MV-4-11 (cell line): ENCODE measurements at places on chromosomes 16 and 17.

- no peak for DNase-seq
Measured at GRCh38 chr17:8900626-8901585, 33.4 kb upstream of the PIK3R6 start.

DNA sequence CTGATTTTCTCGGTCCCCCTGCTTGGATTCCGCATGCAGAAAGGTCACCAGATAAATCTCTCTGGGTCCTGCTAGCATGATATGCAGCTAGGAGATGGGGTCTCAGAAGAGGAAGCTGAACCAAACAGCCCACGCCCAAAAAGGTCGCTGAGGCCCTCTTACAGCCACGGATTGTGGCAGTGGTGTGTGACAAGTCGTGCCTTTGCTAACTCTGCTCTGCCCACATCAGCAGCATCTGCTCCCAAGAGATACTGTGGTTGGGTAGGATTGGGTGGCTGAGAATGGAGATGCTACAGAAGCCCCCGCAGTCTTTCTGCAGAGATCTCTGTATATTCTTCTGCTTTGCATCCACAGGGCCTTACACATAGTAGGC is 15.2 kb upstream of the SKAP1 start:
- no peak for DNase-seq

DNA sequence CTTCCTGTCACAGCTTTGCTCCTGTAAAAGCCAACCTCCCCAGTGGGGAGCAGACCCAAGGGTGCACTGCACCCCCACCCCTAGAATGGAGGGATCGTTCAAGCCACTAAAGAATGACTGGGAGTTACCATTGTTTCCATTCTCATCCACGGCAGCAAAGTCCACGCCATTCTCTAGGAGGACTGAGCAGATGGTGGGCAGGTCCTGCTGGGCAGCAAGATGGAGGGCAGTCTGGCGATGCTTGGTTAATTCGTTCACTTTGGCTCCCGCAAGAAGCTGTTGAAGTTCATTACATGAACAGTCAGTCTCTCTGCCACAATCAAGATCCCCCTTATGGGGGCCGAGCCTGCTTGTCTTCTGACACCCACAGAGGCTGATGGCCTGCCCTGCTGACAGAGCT is 30.8 kb downstream of the CYB5D2 start:
- DNase-seq, result no peak

GRCh38 chr17:67950945-67951344 is 45.3 kb downstream of the C17orf58 start:
- no peak for DNase-seq

DNA sequence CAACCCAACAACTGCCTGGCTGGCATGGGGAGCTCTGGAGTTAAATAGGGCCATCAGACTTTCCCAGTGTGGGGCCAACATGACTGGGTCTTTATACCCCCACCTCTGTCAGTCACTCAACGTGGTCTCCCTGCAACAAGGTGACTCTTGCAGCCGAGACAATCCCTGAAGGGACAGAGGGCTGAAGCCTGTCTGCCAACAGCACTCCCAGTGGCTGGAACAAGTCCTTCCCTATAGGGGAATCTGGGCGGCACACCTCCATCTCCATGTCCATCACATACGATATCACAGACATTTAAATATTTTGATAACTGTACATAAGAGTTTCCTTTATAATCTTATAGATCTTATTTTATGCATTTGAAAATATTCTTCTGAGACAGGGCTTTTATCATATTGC is 4.8 kb upstream of the MAPT start:
- no peak for DNase-seq

GRCh38 chr16:17330044-17330443 is 140.7 kb downstream of the XYLT1 start:
- no peak for DNase-seq

DNA sequence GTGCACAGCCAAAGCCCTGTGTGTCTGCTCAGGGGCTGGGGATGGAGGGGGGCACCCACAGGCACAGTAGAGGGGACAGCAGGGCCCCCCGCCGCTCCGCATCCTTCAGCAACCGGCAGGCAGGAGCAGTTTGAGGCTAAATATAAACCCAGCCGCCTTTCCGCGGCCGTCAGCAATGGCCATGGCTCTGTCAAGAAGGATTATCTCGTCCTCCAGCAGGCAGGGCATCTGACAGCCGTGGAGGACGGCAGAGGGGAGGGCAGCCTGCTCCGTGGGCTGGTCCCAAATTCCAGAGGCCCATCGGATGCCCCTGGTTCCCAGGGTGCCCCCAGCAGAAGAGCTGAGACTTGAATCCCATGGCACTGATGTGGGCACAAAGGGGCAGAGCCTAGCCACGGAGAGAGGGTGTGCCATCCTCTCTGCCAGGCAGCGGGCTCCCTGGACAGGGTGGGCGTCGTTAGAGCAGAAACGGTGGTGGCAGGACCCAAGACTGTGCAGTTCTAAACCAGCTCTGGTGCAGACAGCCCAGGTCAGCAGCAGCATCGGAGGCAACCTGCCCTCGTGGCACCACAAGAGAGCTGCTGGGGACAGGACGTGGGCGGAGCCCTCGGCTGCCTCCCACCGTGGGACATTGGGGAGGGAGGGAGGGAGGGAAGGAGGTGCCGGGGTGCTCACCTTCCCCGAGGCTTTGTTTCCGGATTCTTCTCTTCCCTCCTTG is 198.8 kb upstream of the CIBAR2 start:
- DNase-seq, result peak; percentile 20

DNA sequence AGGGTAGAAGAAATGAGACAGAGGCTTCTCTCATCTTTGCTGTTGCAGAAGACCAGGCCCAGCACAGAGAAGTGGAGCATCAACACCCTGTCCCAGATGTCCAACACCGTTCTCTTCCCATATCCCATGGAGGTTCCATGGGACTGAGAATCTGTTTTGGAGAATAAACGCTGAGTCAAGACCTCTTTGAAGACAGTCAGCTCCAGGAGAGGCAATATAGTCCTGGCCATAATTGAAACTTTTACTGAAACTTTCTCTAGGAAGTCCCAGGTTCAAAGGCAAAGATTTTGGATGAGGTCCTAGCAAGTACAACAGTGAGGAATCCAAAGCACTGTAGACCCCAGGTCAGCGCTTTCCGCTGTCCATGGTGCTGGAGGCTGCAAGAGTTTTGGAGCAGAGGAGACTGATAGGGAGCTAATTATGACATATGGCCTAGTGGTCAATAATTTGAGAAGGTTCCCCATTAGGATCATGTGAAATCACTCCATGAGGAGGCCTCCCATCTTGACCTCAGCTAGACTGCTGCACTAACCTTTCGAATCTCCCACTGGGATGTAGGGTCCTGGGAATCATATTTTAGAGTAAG is 36.0 kb downstream of the OSBPL7 start:
- peak; percentile 32 for DNase-seq

DNA sequence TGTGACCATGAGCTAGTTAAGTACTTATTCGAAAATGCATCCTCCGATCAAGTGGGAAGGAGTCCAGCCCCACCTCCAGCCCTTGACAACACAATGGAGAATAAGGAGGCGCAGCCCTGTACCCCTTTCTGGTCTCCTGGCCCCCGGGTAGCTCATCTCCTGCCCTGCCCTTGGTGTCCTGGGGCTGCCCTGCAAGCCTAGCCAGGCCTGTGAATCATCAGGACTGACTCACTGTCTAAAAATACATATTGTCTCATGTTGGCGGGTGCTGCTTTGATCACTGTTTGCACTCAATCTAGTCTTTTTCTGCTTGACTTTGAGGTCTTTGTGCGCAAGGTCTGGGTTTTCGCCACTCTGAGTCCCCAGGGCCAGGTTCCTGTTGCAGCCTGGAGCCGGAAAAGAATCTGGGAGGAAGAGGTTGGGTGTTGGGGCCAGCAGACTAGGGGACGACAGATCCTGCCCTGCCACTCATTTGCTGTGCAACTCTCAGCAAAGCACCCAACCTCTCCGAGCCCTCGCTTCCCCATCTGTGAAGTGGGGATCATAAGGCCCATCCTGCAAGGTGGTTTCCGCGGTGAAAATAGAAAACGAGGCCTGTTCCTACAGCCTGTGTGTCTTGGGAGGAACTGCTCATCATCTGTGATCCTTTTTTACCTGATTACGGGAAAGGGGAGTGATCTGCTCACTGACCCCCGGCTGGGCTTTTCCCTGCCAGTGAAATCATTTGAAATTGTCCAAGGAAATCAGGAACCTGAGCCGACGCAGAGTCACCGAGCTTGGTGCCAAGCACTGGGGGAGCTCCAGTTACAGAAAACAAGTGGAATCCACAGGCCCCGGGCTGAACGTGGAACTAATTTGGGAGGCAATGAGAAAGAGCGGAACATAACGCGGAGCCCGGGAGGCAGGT is 230.4 kb downstream of the PARN start:
- DNase-seq, result peak; percentile 75

- no peak for DNase-seq
Measured at GRCh38 chr16:88503374-88503770, 50.3 kb downstream of the ZFPM1 start.

GRCh38 chr17:30398328-30399041 is 19.8 kb downstream of the CPD start:
- no peak for DNase-seq

DNA sequence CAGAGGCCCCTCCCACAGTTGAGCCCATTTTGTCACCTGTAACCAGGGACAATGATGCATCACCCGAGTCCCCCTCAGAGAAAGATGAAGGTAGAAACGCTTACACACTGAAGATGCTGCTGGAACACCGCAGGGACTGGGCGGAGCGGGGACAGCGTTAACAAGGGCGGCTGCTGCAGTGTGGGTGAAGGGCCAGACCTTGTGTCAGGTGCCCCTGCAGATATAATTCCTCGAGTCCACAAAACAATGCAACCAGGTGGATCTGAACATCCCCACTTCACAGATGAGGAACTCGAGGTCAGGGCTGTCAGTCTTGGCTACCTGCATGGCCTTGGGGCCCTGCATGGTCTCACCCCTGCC is 6.3 kb upstream of the MAPK7 start:
- no peak for DNase-seq

- DNase-seq, result no peak
Measured at GRCh38 chr17:18173740-18174139, 9.9 kb upstream of the ALKBH5 start.

DNA sequence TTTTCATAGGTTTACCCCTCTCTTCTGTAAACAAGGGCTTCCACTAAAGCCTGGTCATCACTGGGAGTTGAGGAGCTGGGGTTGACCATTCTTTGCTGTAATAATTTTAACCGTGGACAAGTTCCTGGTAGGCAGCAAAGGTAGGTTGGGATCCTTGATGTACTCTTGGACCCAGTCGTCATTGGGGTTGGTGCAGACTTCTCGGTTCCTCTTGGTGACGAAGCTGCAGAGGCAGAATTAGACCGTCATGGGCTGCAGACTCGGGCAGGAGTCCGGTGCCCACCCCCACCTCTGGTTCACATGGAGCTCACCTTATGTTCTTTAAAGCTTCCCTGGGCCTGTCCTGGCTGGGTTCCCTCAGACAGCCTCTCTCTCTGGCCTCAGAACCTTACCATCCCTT is 3.8 kb downstream of the CCL16 start:
- no peak for DNase-seq

DNA sequence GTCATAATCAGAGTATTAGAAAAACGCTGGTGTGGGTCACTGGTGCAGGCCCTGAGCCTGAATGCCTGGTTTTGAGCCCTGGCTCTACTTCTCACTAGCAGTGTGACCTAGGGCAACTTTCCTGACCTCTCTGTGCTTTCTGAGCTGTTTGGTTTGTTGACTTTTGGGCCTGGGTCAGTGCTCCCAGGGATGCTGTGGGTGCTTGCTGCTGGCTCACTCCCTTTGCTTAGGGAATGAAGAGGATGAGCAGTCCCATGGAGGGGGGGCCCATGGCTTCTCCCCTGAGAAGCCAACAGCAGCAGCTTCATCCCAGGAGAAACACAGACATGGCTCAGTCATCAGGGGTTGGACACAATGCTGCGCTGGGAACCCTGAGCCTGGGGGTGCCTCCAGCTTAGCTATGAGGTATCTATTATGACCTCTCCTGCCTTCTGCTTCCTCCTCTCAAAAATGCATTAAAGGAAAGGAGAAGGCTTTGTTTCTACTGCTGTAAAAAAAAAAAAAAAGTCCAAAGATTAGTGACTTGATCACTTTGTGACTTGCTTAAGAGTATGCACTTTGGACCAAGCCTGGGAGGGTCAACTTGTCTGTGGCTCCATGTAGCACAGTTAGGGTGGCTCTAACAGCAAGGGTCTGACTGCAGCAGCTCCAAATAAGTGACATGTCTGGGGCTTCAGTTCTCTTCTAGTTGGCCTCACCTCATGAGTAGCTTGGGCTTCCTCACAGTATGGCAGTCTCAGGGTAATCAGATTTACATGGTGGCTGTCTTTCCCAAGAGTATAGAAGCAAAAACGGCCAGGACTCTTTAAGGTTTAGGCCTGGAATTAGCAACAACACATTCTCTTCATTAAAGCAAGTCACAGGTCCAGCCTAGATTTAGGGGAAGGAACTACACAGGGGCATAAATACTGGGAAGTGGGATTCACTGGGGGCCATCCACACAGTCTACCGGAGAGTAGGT is 13.0 kb downstream of the NKD1 start:
- DNase-seq, result no peak

- DNase-seq, result peak; percentile 67
Measured at GRCh38 chr17:16989230-16989952, 17.5 kb upstream of the TNFRSF13B start.

DNA sequence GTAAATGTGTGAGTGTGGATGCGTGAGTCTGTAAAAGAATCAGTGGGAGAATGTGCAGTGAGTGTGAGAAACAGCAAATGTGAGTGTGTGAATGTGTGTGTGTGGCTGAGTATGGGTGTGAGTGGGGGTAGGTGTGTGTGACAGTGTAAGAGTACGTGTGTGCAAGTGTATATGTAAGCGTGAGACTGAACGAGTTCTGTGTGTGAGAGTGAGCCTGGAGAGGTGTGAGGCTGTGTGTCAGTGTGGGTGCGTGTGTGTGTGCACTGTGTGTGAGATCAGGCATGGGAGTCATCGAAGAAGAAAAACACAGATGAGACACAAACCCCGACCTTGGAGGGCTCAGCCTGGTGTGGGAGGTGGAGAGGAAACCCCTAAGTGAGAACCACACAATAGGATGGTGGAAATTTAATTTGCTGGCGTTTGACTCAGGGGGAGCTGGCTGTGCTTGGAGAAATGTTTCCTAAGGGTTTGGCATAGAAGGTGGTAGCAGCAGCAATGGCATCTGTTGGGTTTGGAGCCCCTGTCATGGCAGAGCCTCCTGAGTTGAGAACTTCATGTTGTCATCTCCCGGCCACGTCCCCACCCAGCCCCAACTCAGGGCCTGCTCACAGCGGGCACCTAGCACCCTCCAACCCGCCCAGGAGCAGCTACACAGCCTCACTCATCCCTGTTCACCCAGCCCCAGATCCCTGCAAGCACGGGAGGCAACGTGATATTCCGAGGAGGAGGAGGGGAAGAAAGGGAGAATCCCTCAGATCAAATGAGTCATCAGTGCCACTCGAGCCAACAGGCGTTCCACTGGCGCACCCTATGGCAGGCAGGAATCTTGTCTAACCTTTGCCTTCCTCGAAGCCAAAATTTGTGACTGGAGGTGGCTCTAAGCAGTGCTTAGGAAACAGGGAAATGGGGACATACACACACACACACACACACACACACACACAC is 14.3 kb upstream of the NUBP1 start:
- no peak for DNase-seq

GRCh38 chr17:72535346-72535745 is 414.5 kb downstream of the SOX9 start:
- DNase-seq, result no peak
